HEK293T (cell line): ENCODE measurements at places on chromosomes 4 and X.

DNA sequence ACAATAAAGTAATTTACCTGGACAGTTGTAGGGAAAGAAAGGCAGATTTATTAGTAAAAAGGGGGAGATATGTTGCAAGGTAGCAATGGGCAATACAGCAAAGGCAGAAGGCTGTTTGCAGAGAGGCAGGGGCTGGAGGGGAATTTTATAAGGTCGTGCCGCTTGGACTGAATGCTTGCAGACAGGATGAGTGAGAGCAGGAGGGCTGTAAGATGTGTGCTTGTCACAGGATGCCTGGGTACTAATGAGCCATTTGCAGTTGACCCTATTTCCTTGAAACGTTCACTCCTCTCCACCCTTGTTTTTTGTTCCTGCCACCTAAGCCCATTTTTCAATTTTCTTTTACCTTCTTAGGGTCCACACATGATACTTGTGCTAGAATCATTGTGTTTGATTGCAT is 214.7 kb downstream of the TRAM1L1 start:
- no peak for DNase-seq

- no peak for DNase-seq
Observed at GRCh38 chrX:7027071-7027470, 120.4 kb upstream of the STS start.

GRCh38 chr4:185865901-185866328 is 53.9 kb upstream of the SORBS2 start:
- no peak for DNase-seq

DNA sequence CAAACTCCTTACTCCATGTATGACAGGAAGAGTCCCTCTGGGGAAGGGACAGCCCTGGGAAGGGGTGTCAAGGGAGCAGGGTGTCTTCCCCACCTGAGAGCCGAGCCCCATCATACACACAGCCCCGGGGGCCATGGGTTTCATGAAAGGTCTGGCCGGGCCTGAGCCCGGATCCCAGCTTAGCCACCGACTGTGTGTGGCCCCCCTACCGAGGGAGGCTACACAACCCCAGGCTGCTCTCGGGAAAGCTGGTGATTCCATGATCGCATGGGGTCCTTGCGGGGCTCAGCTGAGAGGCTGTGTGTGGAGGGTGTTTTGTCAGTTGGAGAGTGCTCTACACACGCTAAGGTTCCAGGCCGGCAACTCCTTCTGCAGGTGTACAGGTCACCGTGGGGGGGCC is 55.6 kb downstream of the SORCS2 start:
- DNase-seq, result no peak

- no peak for DNase-seq
Observed at GRCh38 chrX:51891245-51891644, 2.2 kb upstream of the MAGED1 start.

DNA sequence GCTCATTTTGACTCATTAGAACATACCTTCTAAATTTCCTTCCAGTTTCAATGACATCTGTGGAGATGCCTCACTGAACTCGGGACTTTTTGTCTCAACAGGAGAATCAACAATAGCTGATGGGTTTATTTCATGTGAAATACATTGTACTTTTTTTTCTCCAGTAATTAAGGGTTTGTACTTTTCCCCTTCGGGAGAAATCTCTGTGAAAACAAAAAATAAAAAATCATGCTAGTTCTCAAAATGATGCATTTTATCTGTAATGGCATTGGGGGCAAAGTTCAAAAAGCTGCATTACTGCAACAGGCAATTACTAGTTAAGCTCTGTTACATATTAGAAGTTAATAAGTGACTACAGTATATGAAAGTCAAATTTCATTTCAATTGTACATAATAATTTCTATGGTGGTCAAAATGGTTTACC is 167.3 kb upstream of the SH3RF1 start:
- DNase-seq, result no peak

DNA sequence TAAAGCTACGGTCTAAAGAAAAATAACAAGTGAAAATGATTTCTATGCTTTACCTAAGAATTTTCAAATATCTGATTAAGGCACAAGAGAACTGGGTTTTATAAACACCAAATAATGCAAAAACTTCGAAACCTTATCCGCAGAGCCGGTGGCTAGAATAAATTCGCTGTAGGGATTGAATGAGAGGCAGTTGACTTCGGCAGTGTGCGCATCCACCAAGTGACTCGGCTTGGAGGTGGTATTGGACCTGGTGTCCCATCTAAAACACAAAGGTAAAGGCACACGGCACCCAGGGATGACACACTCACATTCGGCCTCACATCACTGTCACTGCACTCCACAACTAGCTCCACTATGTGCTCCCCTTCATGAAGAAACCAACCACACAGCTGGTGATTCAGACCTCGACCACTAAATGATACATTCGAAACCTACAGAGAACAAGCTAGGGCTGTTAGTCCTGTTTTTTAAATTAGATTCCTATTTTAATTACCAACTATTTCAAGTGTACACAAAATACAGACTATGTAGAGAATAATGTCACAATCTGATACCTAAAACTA is 17.5 kb downstream of the RBBP7 start:
- no peak for DNase-seq
